ENCODE measurements at places on chromosomes 4 and X.

DNA sequence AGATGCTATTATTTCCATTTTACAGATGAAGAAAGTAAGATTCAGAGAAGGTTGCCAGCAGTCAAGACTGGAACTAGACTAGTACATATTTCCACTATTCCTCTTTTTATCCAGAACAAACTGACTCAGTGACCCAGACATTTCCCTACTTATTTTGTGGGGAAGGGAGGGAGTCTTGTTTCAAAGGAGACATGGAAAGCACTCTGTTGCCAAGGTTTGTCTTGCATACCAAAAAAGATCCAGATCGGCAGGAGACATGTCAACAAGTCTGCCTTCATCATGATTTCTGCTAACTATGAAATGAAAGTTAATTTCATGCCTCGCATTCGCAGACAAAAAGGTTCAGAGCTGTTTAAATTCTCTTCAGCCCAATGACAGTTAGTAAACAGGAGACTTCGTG is 328.3 kb downstream of the DHX15 start:
- no peak for DNase-seq

DNA sequence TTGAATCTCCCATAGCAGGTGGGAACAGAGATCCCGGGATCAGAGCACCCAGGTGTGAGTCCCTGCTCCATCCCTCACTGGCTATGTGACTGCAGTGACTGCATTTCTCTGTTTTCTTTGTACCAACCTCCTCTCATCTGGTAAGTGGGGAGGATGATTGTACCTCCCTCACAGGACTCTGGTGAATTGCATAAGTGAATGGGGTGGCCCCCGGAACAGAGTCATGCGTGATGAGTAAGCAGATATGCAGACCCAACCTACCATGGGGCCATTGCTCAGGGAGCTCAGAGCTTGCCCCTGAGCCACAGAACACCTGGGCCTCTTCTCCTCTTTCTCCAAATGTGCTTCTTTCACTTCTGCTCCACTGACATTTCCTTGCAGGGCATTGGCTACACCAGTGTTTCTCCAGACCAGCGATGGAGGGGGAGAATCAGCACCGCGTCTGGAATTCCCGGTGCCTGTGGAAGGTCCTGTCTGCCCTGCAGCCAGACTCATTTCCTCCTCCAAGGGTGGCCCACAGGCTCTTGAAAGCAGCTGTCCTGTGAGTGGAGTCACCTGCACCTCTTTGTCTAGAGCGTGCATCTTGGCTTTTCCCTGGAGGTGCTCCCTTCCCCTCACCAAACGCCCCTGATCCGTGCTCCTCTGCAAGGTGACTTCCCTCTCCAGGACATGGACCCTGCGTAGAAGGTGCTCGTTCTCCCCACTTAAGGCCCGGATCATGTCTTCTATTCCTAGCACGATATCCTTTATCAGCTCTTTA is 30.0 kb downstream of the C4orf50 start:
- no peak for DNase-seq

DNA sequence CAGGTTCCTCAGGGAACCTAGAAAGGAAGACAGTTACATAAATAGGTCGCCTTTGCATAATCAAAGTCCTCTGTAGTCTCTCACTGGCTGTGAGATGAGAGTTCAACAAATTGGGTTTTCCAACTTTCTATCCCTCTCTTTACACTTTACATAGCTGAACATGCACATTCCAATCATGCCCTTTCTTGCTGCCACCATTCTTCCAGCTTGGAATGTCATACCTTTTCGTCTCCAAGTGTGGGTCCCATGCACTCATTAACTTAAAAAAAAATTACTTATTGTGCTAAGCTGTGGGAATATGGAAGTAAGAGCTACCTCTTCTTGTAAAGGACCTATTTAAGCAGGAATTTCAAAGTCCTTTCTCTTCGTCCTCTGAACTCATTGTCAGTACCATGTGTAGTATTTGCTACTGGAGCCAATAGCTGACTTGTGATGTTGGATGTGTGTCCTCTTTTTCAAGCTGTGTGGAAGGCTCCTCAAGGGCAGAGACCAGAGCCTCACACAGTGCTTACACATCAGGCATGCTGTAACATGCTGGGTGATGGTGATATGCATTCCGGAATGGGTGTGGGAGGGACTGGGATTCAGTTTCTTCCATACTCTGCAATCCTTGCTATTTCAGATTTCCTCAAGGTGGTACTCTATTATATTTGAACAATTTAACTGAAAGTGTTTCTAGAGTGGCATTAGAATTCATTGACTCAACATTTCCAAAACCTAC is 7.1 kb downstream of the ENOPH1 start:
- DNase-seq: no peak

GRCh38 chrX:47311932-47312774 is 58.2 kb upstream of the ZNF157 start:
- peak; percentile 1 for DNase-seq

GRCh38 chr4:24923550-24923949 is 10.7 kb upstream of the CCDC149 start:
- no peak for DNase-seq

DNA sequence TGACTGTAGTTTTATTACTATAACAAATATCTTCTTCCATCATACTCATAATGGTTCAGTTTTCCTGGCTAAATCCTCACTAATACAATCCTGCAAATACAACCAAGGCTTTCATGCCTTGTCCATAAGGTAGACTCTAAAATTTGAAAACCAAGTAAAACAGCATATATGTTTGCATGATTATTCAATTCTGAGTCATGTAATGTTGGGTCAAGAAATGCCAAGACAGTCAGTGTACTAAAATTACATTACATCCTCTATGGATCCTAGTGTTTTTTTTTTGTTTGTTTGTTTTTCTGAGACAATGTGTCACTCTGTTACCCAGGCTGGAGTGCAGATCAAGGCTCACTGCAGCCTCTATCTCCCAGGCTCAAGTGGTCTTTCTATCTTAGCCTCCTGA is 38.6 kb upstream of the TEX13D start:
- no peak for DNase-seq

DNA sequence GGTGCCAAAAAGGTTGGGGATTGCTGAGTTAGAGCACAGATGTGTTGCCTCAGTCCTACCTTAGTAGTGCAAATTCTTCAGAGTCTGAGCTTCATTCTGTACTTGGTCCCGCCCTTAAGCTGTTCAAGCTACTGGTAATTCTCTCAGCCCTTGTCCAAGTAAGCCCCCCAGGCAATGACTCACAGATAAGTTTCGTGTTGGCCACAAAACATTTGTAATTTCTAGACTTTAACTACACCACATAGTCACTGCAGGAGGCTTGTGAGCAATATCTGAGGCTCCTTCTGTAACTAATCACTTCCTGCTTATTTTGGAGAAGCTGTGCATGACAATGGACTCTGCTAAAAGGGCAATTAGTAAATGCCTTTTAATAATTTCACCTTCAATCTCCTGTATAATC is 1420.5 kb downstream of the PCDH7 start:
- no peak for DNase-seq

All from stimulated activated CD4-positive, alpha-beta T cell treated with anti-CD3 and anti-CD28 coated beads, Interleukin-1b, Interleukin-23, amount 100 ng/mL, for 1 hour (primary cell).